ENCODE measurements at places on chromosomes 16 and 17. TPM values are rescaled to one million over a fixed set of nuclear protein-coding genes. Genes with fewer than 3 reads are reported as not detected.

Gene KCNH6
- not detected for total RNA-seq

Gene CX3CL1
- not detected for total RNA-seq

Gene SCARF1
- 2.7 TPM for total RNA-seq

Gene CRISPLD2
- total RNA-seq, result 0.19 TPM

Gene KRT20
- not detected for total RNA-seq

Gene CCL8
- total RNA-seq, result not detected

Gene CES4A
- 25.9 TPM for total RNA-seq

Gene TSPOAP1
- 22.7 TPM for total RNA-seq

Gene TSEN54
- 34.9 TPM for total RNA-seq

Gene RNF157
- total RNA-seq, result 28.0 TPM

Gene IRX5
- total RNA-seq, result not detected

GRCh38 chr17:67145183-67145805, 99.7 kb downstream of the HELZ start:
- peaks cover 43% of the 10 kb centered on the region for H3K36me3 ChIP-seq
- no peak overlapping the region for H3K27ac ChIP-seq

- H3K4me3 ChIP-seq, result no peak overlapping the region
- H3K27ac ChIP-seq, result no peak overlapping the region
- H3K27me3 ChIP-seq, result peaks cover 3% of the 10 kb centered on the region
- no peak for DNase-seq
- H3K36me3 ChIP-seq, result no peaks in the 10 kb centered on the region
These were observed 2.9 kb upstream of the THRA start for GRCh38 chr17:40059729-40060475.

DNA sequence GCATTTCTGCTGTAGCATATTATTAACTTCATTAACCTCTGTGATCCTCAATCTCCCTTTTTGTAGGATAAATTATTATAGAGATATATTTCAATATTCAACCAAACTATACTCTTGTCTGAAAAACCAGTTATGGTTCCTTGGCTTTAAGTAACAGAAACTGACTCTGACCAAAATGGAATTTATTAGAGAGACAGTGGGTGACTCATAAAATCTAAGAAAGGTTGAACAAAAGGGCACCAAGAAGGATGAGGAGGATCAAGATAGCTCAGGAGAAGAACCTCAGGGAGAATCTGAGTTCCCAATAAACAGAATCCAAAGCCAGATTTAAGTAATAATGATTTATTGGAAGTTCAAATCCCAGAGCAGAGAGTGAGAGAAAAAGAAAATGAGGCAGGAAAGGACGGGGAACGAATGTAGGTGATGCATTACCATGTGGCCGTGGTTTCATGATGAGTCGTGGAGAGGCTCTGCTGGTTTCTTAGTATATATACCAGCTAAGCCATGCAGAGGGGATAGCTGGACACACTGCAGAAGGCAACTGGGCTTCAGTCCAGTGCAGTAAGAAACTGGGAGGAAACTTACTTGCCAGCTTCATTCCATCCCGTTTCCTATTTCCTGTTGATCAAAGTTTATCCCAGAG, 151.5 kb upstream of the GOT2 start:
- DNase-seq, result no peak
- peaks cover 9% of the 10 kb centered on the region for H3K27me3 ChIP-seq
- no peak overlapping the region for H3K4me3 ChIP-seq
- no peaks in the 10 kb centered on the region for H3K4me1 ChIP-seq
- H3K36me3 ChIP-seq, result no peaks in the 10 kb centered on the region

GRCh38 chr17:44832805-44833204, 2.7 kb upstream of the GJC1 start:
- H3K4me1 ChIP-seq, result peaks cover 12% of the 10 kb centered on the region
- DNase-seq, result no peak
- no peaks in the 10 kb centered on the region for H3K36me3 ChIP-seq
- H3K27ac ChIP-seq, result no peak overlapping the region
- H3K4me3 ChIP-seq, result no peak overlapping the region
- peaks cover 34% of the 10 kb centered on the region for H3K27me3 ChIP-seq

DNA sequence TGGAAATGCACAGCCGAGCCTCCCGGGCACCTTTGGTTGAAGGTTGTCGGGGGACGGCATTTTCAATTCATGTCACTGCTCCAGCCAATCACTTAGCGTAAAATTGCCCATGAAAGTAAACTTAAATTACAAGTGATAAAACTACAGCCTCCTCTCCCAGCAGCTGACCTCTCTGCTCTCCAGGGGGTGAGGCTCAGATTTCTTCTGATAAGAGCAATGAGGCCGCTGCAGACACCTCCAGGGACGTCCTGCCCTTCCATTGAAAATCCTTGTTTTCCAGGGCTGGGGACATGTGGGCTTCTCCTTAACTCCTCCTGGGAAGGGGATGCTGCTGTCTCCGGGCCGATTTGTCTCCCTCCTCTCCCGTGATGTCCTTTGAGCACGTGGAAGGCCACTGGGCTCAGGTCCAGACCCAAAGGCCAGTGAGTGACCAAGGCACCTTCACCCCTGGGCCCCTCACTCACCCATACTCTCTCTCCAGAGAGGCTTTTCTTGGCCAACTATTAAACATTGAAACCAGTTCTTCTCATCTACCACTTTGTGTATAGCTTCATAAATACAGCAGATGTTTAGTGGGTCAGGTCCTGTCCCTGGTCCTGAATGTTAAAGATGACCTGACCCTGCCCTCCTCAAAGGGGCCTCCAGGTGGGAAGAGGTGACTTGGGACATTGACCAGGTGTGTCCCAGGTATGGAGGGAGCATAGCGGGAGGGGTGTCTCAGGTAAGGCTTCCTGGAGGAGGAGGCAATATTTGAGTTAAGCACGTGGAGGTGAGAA, 52.3 kb downstream of the MGAT5B start:
- H3K4me3 ChIP-seq, result no peak overlapping the region
- no peaks in the 10 kb centered on the region for H3K4me1 ChIP-seq
- no peaks in the 10 kb centered on the region for H3K27me3 ChIP-seq
- no peak for DNase-seq
- no peaks in the 10 kb centered on the region for H3K36me3 ChIP-seq

- no peaks in the 10 kb centered on the region for H3K27me3 ChIP-seq
- DNase-seq, result no peak
- no peak overlapping the region for H3K27ac ChIP-seq
- no peak overlapping the region for H3K4me3 ChIP-seq
- H3K4me1 ChIP-seq, result no peaks in the 10 kb centered on the region
These were observed 12.2 kb downstream of the CD2BP2 start for GRCh38 chr16:30342751-30343490.

- no peaks in the 10 kb centered on the region for H3K4me1 ChIP-seq
- H3K27ac ChIP-seq, result no peak overlapping the region
- H3K27me3 ChIP-seq, result no peaks in the 10 kb centered on the region
- H3K4me3 ChIP-seq, result no peak overlapping the region
These were observed 285.0 kb downstream of the KCNJ2 start for GRCh38 chr17:70454377-70454776.

DNA sequence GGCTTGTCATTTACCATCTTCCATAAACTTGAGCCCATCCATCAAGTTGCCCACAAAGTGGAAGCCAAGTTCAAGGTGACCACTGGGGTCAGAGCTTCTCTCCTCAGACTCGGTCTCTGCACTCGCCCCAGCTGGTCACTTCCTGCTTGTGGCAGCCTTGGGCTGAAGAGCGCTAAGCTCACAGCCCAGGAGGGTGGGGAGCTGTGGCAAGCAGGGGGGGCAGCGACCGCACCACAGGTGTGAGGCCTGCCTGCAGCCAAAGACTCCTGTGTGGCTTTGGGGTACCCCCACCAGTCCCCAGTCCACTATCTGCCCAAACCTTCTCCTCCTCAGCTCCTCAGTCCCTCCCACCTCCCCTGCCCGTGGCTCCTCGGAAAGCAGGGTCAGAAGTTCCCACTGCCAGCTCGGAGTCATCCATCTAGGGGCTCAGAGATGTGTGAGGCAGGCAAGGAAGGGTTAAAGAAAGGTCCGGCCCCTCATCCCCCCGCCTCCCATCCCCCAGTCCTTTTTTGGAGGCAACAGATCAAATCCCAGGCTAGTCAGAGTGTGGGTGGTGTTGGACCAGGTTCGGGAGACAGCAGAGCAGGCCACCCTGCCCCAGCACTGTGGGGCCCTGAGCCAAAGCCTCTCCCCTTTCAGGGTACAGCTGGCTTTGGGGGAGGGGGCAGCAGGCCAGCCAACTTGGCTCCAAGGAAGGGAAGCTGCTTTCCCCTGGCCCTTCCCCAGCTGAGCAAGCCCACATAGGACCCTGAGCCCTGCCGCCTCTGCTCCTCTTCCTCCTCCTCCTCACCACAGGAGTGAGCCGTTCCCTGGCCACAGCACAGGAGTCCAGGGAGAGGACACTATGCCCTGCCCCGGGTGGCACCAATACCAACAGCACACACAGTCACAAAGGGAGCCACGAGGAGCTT, 3.2 kb downstream of the CSF3 start:
- H3K4me1 ChIP-seq, result no peaks in the 10 kb centered on the region
- no peak overlapping the region for H3K4me3 ChIP-seq
- H3K27ac ChIP-seq, result no peak overlapping the region
- no peak for DNase-seq

- DNase-seq, result no peak
- H3K4me3 ChIP-seq, result peak overlapping the region; percentile 16
- H3K36me3 ChIP-seq, result no peaks in the 10 kb centered on the region
- H3K4me1 ChIP-seq, result peaks cover 24% of the 10 kb centered on the region
- H3K27me3 ChIP-seq, result peaks cover 25% of the 10 kb centered on the region
These were observed 43.9 kb downstream of the RAI1 start for GRCh38 chr17:17725011-17725751.

DNA sequence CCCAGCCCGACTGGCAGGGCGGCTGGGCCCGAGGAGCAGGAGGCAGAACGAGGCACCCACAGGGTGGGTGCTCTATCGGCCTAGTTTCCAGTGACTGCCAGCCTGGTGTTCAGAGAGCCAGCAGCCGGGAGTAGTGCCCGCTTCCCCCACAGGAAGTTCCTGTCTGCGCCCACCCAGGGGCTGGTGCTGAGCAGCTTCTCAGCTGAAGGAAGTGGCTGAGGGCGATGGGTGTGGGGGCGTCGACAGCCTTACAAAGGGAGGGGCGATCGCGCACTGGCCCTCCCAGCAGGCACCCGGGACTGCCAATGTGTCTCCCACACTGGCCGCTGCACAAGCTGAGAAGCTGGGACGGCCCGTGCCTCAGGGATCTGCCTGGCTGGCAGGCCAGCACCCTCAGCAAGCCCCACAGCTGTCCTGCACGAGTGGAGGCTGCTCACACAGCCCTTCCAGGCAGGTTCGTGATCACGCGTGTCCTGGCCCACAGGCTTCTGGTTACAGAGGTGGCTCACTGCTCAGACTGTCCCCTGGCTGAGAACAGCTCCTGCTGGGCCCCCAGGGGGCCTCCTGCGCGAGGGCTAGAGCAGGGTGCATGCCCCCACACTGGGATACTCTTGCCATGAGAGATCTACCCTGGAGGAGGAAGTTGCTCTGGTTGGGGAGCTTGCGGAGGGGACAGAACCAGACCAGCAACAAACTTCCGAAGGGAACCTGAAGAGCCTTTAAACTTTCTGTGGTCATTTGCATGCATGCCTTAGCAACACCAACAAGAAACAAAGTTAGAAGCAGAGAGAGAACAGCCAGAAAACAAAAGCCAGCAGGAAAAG, 2.5 kb downstream of the RNF166 start:
- peak; percentile 86 for DNase-seq
- peaks cover 20% of the 10 kb centered on the region for H3K36me3 ChIP-seq

DNA sequence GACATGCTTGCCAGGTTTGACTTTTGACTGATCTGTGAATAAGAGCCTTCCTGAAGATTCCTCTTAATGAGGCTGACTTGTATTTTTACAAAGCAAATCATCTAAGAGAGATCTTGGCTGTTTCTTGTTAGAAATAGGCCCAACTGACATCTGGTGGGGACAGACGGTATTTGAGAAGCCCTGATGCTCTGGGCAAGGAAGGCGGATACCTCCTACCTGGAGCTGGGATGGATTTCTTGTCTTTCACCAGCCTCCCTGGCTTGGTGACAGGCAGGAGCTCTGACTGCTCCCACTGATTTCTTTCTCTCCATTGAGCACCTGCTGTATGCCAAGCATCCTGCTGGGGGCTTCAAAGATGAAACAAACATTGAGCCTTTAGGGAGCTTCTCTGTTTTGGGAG, 40.4 kb downstream of the AKAP1 start:
- H3K4me3 ChIP-seq, result no peak overlapping the region
- H3K27ac ChIP-seq, result no peak overlapping the region
- no peaks in the 10 kb centered on the region for H3K4me1 ChIP-seq
- H3K36me3 ChIP-seq, result peaks cover 9% of the 10 kb centered on the region
- no peaks in the 10 kb centered on the region for H3K27me3 ChIP-seq

DNA sequence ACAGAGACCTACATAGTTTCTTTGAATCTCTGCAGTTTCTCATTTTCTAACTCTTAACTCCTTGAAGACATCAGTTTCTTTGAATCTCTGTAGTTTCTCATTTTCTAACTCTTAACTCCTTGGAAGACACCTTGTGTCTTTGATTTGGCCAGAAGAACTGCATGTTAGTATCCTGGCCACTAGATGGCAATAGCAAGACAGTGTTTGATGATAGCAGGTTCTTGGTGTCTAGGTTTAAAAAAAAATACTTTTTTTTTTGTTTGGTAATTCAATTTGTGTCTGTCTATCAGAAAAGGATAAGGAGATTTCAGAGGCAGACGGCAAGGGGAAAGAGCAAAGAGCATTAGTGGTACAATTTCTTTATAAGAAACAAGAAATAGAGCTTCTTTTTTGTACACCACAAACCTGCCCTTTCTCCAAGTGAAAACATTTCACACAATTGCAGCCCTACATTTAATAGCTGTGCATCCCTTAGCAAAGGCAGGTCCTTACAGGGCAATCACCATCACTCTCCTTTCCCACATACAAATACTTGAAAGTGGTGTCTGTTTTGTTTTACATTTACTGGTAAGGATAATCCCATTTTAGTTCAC, 1324.9 kb upstream of the CDH8 start:
- no peaks in the 10 kb centered on the region for H3K27me3 ChIP-seq
- no peak overlapping the region for H3K4me3 ChIP-seq
- no peak overlapping the region for H3K27ac ChIP-seq
- H3K36me3 ChIP-seq, result no peaks in the 10 kb centered on the region

DNA sequence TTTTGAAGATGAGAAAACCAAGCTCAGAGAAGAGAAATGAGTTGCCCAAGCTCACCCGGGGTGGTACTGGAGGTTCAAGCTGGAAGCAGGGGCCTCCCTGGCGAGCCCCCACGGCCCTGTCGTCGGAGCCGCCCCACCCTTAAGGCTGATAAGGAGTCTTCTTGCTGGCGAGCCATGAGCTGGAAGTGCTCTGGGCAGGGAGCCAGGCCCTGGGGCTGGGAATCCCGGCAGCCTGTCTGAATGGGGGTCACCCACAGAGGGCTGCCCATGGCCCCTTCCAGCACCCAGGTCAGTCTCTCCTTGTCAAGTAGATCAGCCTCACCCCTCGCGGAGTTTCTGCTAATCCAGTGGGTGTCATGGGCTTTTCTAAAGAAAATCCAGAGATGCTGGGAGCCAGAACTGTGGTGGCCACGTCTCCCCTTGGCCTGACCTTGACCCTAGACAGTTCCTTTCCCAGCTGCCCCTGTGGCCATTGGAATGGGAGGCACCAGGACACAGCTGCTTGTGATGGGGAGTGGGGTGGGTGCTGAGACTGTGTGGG, 1.2 kb upstream of the P2RX1 start:
- H3K4me3 ChIP-seq, result no peak overlapping the region
- H3K27me3 ChIP-seq, result no peaks in the 10 kb centered on the region
- no peaks in the 10 kb centered on the region for H3K36me3 ChIP-seq
- peaks cover 24% of the 10 kb centered on the region for H3K4me1 ChIP-seq
- H3K27ac ChIP-seq, result no peak overlapping the region

GRCh38 chr17:66306446-66306845, 4.0 kb downstream of the PRKCA start:
- DNase-seq, result no peak
- peaks cover 62% of the 10 kb centered on the region for H3K36me3 ChIP-seq
- no peaks in the 10 kb centered on the region for H3K27me3 ChIP-seq
- H3K4me3 ChIP-seq, result peak overlapping the region; percentile 99
- peak overlapping the region; percentile 91 for H3K27ac ChIP-seq

All from activated CD4-positive, alpha-beta memory T cell treated with anti-CD3 and anti-CD28 coated beads for 36 hours (primary cell).